ENCODE measurements at places on chromosomes 3 and 15.

GRCh38 chr3:113697500-113698090 lies 1.2 kb upstream of the USF3 start:
- ATAC-seq, result peak; percentile 6

GRCh38 chr15:99058421-99058870 lies 46.4 kb upstream of the SYNM start:
- peak; percentile 39 for ATAC-seq

GRCh38 chr3:194298331-194299227 lies 52.5 kb downstream of the CPN2 start:
- no peak for ATAC-seq

DNA sequence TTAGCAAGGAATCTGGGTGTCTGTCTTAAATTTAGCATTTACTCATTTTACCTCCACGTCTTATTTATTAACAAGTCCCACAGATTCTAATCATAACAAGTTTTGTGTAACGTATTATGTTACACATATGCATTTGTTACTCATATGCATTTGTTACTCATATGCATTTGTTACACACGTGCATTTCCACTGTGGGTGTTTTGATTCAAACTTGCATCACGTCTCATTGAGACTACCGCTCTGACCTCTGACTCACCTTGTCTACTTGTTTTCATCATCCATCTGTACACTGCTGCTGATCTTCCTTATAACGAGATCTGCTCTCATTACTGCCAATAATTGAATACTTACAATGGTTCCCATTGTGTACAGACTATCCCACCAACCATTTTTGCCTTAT lies 1141.4 kb downstream of the TBL1XR1 start:
- ATAC-seq, result no peak

GRCh38 chr3:45224824-45225464 lies 1.1 kb downstream of the TMEM158 start:
- ATAC-seq, result peak; percentile 82

GRCh38 chr3:123258811-123259420 lies 57.2 kb downstream of the SEC22A start:
- peak; percentile 97 for ATAC-seq

DNA sequence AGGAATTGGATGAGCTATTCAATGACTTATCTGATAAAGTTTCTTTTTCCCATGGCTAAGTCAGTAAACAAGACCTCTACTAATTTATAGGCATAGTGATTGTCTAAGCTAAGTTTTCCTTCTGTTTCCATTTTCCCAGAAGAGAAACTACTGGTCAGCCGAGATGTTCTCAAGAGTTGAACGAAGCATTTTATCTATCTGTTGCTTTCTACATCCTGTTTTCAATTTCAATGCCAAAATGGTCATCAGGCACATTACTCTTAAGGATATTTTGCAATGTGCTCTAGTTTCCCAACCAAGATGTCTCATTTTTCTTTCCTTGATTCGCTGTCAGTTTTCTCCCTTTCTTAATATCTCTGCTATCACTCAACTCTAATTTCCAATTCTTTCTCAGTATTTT lies 228.7 kb downstream of the MBNL1 start:
- ATAC-seq, result no peak
